ENCODE measurements at places on chromosomes 12 and 14.

GRCh38 chr14:104593241-104593701, 11.3 kb downstream of the TMEM179 start:
- peak; percentile 55 for DNase-seq

- DNase-seq = no peak
Measured at GRCh38 chr12:121590476-121591143, 9.8 kb upstream of the KDM2B start.

DNA sequence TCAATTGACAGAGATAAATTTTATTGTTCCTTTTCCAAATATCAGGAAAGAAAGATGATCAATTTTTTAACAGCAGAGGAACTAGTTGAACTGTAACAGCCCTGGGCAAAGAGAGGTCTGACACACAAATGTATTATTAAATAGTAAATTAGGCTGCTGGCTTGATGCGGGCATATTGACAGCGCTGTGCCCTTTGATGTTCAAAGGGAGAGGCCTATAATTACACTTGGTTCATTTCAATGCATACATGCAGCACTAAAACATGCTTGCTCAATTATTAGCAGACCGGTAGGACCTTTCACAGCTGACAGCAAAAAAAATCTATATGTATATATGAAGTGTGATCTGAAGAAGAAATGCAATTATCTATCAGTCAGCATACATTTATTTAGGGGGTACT, 219.8 kb downstream of the SLC2A13 start:
- no peak for DNase-seq

- DNase-seq = no peak
Measured at GRCh38 chr12:1580526-1580925, 13.9 kb downstream of the FBXL14 start.

DNA sequence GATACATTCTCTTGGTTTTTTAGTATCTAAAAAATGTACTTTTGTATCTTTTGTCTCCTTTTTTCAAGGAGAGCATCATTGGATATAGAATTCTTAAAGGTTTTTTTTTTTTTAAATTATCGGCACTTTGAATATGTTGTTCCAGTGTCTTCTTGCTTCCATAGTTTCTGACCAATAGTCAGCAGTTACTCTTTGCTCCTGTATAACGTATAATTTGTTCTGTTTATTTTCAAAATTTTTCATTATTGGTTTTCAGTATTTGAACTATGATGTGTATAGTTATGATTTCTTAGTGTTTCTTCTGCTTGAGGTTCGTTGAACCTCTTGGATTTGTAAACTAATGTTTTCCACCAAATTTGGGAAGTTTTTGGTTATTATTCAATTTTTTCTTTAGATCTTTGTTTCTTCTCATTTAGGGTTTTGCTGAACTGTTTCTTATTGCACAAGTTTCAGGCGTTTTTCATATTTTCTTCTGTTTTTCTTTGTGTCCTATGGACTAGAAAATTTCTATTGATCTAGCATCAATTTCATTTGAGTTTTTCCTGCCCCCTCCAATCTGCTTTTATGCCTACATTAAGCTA, 93.9 kb downstream of the PLBD1 start:
- no peak for DNase-seq

DNA sequence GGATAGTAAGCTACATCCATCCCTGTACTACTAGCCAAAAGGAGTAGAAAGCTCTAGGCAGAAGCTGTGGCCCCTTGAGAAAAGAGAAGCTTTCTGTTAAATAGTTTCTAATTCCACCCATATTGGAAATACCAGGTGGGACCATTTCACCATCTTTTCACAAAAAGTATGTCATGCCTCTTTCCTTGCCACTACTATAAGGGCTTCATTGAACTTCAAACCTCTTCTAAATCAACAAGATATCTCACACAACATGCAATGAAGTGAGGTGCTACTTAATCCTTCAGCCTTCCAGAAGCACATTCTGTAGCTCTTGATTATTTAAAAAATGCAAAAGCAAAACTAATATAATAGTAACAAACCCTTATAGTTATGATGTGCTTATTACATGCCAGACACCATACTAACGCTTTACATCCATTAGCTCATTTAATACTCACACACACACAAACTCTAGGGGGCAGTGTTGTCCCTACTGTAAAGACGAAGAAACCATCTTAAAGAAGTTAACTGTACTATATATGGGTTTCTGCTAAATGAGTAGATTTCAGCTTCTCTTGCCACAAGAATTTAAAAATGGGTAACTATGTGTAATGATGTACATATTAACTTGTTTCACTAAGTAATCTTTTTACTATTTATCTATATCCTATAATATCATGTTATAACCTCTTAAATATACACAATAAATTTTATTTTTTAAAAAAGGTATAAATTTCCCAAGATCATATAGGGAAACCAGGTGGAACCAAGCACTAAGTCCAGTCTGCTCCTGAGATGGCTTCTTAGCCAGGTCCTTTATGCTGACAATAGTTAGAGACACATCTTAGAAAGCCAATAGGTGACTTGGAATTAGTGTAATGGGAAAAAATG, 124.4 kb downstream of the RPS29 start:
- no peak for DNase-seq

GRCh38 chr14:93112891-93113677, 2.6 kb downstream of the ITPK1 start:
- DNase-seq = peak; percentile 85

GRCh38 chr14:77039285-77040058, 11.0 kb upstream of the IRF2BPL start:
- no peak for DNase-seq

DNA sequence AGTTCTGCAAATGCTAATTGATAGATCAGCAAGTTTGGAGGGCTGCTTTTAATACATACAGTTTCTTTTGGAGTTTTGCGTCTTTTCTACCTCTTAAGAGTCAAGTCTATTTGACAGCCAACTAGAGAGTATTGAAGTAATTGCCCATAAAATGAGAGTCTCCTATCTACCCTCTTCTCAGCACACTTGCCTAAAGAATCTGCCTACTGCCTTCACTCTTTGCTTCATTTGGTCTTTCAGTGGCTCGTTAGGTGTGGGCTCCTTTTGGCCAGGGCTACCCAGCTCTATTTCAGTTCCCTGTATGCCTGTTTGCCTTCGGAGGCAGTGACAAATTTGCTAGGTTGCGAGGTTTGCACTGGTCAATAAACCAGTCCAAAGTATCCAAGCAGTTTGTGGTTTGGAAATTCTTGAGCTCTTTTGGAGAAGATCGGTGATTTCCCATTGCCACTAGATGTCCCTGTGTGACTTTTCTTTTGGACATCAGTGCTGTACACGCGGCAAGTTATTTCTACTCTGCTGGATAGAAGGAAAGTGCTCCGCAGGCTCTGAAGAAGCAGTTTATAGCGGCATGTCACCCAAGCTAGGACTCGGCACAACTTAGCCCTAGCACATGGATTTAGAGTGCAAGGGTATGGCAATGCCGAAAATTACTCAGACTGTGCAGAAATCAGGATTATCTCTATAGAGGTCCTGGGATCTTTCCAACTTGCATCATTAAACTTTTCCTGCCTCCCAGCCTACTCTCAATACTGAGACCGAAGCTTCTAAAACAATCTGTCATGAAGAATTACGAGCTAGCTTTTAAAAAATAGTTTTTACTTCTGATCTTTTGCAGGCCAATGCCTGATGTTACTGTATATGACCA, 38.6 kb downstream of the MGST1 start:
- no peak for DNase-seq

- no peak for DNase-seq
Measured at GRCh38 chr12:32997471-32997870, 100.9 kb upstream of the PKP2 start.

DNA sequence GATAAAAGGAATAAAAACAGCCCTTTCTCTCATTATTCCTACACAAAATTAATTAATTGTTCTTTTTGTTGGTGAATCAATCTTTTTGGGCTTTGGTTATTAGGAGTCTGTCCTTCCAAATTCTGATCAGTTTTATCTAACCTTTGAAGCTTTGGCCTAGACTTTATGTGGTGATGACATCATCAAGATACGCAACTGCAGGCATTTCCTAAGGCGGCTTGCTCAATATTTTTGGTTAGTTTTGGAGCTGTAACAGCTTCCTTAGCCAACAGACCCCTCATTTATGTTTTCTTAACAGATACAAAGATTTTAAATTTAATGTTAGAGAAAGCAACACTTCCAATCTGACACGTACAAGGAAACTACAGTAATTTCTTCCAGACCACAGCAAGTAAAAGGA, 87.8 kb upstream of the PDE3A start:
- no peak for DNase-seq

DNA sequence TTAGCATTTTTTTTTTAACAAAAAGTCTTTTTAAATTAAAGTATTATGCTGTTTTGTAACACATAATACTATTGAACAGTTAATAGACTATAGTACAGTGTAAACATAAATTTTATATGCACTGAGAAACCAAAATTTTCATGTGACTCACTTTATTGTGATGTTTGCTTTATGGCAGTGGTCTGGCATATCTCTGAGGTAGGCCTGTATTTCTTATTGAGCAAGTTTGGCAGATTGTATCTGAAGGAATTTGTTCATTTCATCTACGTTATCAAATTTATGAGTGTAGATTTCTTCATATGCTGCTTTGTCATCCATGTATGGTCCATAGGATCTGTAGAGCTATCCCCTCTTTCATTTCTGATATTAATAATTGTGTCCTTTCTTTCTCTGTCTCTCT, 78.8 kb upstream of the PDE3A start:
- no peak for DNase-seq
